Stimulated activated naive CD8-positive, alpha-beta T cell treated with anti-CD3 and anti-CD28 coated beads, Interleukin-15, amount 100 ng/mL, for 72 hours (primary cell): ENCODE measurements at places on chromosomes 5 and 9.

GRCh38 chr9:130590305-130590704 is 10.9 kb downstream of the FUBP3 start:
- DNase-seq, result no peak

- DNase-seq, result no peak
Observed at GRCh38 chr9:8831568-8831967, 1032.0 kb upstream of the DMAC1 start.

GRCh38 chr5:157816682-157817386 is 42.1 kb downstream of the CLINT1 start:
- DNase-seq, result no peak

GRCh38 chr5:78661044-78661443 is 12.5 kb upstream of the LHFPL2 start:
- no peak for DNase-seq

DNA sequence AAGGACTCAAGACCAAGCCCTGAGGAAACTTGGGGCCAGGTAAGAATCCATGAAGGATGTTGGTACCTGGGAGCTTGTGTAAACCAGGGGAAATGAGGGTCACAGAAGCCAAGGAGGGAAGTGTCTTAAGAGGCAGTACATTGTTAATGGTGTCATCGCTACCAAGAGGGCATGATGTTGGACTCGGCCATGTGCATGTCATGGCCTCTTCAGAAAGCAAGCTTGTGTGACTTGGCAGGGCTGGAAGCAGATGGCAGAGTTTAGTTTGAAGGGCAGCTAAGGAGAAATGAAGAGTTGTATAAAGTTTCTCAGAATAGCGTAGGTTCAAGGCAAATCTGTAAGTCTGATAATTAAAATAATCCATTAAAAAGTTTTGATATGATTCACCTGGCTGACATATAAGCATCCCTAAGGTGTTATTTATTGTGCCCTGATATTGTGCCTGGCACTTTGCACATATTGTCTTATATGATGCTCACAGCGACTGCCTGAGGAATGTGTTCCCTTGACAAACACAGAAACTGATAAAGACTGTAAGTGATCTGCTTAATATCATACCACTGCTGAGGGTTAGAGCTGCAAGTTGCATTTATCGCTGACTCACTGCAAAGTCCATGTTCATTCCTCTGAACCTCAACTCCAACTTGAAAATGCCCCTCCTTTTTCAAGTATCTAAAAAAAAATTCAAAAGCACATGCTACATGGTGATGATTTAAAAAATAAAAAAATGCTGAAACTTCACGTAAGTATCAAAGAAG is 81.3 kb upstream of the PTPN3 start:
- DNase-seq, result no peak

GRCh38 chr5:170357955-170358444 is 31.2 kb downstream of the KCNMB1 start:
- no peak for DNase-seq

DNA sequence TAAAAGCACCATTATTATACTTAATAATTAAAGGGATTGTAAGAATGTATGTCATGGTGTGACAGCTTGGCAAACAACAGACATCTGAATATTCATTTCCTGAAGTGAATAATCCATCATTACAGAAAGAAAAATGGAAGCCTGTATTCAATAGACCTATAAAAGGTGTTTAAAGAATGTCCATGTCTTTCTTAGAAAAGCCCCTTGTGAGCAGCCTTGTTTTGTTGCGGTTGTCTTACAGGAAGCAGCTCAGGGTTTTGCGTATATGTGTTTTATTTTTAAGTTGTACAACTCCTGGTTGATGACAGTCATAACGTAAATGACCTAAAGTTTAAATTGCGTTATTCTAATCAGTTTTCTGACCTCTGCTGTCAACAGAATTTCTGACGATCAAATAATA is 53.8 kb downstream of the CAST start:
- DNase-seq, result no peak

DNA sequence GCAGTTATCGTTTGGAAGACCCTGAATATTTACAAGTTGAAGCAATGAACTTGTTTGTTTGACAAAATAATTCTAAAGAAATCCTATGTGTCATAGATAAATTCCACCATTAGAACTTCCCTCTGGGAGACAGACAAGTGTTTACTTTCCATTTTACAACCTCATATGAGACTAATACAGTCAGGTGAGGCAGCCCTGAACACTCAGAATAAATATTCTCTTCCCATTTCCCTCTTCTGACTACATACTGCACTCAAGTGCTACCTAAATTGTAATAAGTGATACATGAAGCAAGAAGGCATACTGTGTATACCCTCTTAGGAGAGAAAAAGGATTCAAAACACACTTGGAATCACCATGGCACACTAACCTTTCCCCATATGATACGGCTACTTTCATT is 6.8 kb downstream of the RASEF start:
- no peak for DNase-seq

DNA sequence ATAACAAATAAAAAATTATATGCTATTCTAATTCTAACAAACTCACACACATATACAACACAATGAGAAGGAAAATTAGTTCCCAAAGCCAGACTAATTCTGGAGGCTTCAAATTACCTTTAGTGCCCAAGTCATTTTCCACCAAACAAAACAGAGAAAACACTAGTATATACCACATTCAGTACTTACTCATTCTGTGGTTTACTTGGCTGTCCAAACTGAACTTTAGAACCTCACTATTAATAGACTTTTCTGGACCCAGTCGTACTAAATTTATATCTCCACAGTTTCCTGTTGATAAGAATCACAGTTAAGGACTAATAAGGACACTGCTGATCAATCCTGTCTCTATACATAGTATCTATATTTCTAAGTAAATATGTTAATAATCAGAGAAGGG is 66.4 kb downstream of the SETX start:
- DNase-seq, result no peak

DNA sequence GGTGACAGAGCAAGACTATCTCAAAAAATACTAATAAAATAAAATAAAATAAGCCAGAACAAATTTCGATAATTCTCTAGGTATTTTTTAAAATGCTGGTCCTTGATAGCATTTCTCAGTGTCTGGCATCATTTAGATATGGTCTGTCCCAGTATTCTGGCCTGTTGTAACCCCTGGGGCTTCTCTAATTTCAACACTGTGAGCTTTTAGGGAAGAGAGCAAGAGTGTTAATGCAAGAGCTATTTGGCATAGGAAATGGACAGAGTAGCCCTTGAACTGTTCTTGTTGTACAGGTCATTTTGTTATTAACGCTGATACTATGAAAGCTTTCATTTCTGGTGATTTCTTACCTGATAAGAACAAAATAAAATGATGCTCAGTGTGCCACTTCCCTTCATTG is 112.2 kb upstream of the ZNF608 start:
- DNase-seq, result no peak

- DNase-seq, result no peak
Observed at GRCh38 chr9:27537027-27537435, 7.4 kb upstream of the MOB3B start.

DNA sequence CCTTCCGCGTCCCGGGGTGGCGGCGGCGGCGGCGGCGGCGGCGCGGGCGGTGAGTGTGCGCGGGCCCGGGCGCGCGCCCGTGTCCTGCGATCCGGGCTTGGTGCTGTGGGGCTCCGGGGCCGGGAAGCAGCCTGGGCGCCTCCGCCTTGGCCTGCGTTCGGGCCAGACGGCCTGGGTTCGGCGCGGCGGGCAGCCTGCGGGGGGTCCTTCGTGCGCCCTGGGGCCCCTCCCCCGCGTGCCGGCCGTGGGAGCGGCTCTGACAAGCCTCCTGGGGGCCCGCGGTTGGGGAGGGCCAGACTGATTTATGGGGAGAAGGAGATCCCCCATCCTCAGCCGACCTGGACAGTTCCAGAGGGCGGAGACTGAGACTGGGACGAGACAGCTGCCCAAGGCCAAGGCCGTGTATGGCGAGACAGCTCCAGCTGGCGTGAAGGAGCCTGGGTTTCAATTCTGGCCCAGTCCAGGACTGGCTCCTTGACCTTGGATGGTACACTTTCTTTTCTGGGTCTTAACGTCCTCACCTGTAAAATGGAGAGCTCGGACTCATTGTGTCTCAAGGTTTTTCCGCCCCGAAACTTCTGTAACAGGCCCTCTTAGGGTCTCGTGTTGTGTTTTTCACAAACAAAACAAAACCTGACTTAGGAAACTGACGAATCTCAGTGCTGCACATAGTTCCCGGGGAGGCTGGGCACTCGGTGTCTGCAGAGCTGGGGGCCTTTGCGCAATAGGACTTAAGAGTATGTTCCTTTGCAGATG is 603 bp downstream of the TMEM268 start:
- DNase-seq, result peak; percentile 59

GRCh38 chr9:86500667-86501435 is 146.6 kb upstream of the TUT7 start:
- no peak for DNase-seq

- no peak for DNase-seq
Observed at GRCh38 chr9:110284211-110284844, 28.0 kb upstream of the TXN start.

DNA sequence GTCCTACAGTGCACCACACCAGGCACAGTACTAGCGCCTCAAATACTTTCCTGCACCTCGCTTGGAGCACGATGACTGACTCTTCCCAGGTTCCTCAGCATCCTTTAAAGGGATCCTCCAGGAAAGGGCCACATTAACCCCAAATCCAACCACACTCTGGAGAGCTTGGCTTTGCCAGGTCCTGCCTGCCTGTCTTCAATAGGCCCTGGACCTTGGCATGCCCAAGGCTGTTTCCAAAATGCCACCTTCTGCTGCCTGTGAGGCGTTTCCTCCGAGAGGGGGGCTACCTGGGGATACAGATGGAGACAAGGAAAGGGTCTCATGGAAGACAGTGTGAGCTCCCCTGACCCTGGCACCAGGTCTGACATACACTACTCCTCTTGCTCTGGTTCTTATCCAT is 169.9 kb downstream of the DAB2IP start:
- no peak for DNase-seq

DNA sequence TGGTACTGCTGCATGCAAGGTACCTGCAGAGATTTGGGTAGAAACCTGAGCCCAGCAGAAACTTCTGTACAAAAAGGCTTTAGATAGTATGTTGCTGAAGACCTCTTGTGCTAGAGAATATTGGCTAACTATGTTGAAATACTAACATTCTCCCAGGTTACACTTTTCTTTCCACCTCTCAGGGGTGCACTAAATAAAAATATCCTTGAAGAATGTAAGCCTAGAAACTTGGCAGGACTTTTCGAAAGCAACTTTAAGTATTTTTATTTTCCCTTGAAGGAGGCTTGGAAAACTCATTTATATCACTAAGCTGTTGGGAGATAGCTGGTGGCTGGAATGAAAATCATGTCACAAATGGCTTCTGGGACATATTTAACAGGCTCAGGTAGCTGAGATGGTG is 50.0 kb downstream of the FBXL7 start:
- DNase-seq, result no peak

- no peak for DNase-seq
Observed at GRCh38 chr9:136860529-136860928, 5.6 kb downstream of the EDF1 start.

GRCh38 chr9:95132366-95133324 is 184.9 kb downstream of the FANCC start:
- no peak for DNase-seq

DNA sequence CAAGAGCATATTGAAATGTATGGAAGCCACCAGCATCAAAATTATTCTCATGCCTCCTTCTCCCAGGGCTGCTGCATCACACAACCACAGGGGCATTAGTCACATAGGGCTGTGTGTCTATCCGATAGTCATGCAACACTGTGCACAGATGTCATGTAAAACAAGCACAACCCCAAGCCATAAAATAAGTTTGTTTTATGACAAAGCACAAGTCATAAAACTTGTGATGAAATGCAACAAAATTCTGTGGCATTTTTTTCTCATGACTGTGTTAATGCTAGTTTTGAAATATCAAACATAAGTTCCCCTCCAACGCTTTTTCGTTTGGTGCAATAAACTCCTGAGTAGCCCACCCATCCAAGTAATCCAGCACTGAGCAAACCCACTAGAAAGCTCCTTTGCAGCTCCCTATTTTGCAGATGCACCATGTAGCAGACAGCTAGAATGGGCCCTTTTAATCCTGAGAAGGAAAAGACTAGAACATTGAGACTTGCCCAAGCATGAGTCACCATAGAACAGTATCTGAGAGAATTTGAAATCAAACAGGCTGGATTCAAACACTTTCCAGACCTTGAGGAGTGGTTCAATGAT is 93.3 kb upstream of the ZNF366 start:
- DNase-seq, result no peak

DNA sequence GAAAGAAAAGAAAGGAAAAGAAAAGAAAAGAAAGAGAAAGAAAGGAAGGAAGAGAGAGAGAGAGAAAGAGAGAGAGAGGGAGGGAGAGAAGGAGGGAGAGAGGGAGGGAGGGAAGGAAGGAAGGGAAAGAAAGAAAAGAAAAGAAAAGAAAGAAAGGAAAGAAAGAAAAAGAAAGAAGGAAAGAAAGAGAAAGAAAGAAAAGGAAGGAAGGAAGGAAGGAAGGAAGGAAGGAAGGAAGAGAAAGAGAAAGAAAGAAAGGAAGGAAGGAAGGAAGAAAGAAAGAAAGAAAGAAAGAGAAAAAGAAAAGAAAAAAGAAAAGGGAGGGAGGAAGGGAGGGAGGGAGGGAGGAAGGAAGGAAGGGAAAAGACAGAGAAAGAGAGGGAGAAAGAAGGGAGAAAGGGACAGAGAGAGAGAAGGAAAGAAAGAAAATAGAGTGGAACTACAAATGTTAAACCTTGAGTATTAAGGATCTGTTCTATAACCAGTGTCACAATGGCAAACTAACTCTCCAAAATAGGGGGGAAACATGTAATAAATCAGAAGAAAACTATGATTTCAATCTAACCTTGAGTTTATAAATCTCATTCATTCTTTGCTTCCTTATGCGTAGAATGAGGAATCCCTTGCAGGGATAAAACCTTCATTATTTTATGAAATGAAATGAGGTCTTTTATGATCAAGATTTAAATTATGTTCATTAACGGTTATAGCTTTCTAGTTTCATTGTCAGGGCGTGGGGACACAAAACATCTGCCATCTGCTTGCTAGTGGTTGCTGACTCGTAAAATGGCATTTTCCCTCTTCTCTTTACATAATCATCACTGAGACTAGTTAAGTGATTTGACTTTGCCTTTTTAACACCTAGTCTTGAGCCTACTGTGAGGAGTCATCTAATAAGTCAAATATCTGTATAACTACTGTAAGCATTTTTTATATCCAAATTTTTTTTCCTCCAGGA is 40.7 kb upstream of the RAD23B start:
- DNase-seq, result no peak

DNA sequence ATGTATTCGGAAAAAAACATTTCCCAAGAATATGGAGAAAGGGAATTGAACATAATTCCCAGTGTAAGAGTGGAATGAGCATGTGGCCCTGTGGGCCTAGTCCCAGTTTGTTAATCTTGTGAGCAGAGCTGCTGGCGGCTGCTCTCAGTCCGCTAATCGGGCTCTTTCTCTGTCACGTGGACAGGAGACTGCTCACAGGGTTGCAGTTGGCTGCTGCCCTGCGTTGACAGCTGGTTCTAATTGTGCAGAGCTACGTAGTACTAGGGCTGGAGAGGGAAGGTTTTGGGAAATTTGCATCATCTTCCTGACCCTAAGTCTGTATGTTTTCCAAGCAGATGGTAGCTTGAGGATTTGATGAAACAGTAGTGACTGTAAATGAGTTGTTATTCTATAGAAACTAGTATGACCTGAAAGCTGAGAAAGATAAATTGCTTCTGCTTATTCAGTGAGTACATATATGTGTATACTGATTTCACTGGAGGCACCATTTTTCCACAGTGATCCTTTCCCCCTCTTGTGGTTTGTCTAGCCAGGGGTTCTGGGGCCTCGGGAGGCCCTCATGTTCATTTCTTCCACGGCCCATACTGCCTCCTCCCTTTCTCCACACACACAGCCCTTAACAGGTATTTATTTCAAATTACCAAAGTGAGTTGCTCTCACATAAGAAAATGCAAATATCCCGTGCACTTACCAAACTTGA is 100.6 kb downstream of the ANGPTL2 start:
- no peak for DNase-seq

- no peak for DNase-seq
Observed at GRCh38 chr9:113616116-113616515, 152.6 kb downstream of the RGS3 start.
